Renal cortical epithelial cell (primary cell): ENCODE measurements at places on chromosomes 13 and 19. TPM values are rescaled to one million over a fixed set of nuclear protein-coding genes. Genes with fewer than 3 reads are reported as not detected.

- DNase-seq, result no peak
Observed at GRCh38 chr13:104967836-104968630, 1567.4 kb downstream of the EFNB2 start.

DNA sequence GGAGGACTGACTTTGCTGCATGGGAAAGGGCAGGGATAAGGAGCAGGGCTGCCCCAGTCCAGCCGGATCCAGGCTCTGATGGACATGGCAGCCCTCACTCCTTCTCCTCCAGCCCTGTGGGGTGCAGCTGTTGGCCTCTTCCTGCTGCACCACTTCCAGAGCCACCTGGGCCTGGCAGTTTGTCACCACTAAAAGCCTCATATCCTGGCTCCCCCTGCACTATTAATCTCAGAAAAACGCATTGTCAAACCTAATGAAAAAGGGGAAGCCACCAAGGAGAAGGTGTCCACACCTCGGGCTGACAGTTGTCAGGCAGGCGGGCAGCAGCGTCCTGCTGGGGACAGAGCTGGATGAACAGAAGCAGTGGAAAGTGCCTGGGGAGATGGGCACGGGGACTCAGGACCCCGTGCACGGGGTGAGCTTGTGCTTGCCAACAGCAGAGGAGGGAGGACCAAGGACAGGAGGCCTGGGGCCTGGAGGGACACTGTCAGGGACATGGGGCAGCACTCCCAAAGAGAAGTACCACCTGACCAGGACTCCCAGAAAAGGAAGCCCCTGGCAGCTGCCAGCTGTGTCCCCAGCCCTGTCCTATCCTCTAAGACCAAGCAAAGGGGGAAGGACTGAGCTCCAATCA lies 151.1 kb upstream of the TSHZ3 start:
- no peak for DNase-seq

GRCh38 chr13:91312324-91312723 lies 35.2 kb upstream of the MIR17HG start:
- no peak for DNase-seq

DNA sequence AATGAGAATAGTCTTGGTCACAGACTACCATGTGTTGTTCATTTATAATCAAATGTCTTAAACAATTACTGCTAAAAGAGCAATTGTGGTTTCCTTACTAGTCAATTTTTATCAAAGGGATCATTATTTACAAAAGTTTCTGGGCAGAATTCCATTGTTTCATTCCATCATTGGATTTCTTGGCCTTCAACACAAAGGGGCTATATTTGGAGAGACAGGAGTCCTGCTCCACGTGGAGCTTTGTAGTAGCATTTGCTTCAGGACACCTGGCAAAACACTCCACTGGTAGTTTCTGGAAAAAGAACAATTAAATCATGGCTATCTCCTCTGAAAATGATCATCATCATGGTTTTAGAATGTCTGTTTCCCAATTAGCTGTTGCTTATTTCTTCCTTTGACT lies 22.3 kb upstream of the STARD13 start:
- DNase-seq, result no peak

GRCh38 chr19:49458567-49458903 lies 5.5 kb downstream of the ALDH16A1 start:
- no peak for DNase-seq

- DNase-seq, result no peak
Observed at GRCh38 chr13:76474356-76474755, 411.8 kb downstream of the KCTD12 start.

DNA sequence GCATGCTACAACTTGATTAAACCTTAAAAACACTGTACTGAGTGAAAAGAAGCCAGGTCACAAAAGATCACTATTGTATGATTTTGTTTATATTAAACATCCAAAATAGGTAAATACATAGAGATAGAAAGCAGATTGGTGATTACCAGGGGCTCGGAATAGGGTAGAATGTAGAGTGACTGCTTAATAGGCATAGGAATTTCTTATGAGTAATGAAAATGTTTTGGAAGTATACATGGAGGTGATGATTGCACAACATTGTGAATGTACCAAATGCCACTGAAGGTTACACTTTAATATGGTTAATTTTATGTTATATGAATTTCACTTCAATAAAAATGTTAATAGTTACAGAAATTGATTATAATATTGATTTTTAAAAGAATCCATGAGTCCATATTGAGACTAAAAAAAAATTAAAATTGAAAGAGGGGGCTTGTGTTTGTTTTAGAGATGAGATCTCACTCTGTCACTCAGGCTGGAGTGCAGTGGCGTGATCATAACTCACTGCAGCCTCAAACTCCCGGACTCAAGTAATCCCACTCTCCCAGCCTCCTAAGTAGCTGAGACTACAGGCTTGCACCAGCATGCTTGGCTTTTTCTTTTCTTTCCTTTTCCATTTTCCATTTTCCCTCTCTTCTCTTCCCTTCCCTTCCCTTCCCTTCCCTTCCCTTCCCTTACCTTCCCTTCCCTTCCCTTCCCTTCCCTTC lies 85.1 kb downstream of the FNDC3A start:
- DNase-seq, result peak; percentile 29

- DNase-seq, result no peak
Observed at GRCh38 chr19:19315444-19315843, 4.9 kb downstream of the SUGP1 start.

DNA sequence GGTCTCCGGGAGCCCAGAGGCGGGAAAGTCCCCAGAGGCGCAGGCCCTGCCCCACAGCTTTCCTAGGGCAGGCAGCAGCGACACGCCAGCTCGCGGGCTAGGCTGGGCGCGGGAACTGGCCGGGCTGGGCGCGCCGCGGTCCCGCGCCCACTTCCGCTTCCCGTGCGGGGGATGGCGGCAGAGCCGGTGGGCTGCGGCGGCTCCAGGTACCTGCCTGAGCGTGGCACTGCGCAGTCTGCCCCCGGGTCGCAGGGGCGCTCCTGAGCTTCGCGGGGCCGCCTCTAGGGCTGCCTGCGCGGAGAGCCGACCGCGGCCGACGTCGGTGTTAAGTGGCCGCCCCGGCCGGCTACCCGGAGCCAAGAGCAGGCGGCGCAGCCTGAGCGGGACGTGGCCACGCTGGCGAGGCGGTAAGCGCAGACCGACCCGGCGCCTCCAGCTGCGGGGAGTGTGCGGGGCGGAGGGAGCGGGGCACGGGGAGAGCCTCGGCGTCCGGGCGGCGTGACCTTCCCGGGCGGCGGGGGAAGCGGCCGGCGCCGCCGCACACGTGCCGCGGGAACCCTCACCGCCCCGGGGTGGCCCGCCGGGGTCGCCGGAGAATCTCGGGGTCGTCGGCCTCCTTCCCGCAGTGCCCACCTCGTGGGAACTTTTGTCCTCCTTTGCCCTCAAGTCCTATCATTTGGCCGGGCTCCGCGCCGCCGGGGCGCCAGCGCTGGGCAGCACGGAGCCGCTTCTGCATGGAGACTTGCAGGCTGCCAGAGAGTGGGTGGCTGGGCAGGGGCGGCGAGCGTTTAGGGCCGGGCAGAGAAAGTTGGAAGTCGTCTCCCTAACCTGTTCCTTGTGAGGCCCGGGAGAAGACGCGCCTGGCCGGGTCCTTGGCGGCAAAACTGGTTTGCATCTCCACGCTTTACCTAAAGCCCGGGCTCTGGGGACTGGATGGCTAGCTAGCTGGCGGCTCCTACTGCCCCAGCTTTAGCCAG lies 31.4 kb upstream of the MPHOSPH8 start:
- no peak for DNase-seq

DNA sequence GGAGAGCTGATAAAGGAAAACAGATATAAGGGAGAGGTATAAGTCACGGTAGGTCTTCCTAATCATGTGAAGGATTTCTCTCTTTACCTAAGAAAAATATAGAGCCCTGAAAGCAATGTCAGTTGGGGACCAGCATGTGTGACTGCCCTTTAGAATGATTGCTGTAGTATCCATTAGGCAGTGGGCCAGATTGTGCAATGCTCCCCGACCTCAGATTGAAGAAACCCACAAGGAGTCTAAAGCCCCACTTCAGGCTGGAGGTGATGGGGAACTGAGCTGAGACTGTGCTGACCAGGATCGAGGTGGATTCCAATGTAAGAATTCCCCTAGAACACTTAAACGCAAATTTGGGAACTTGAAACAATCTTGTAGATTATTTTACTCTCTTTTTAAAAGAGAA lies 614.4 kb downstream of the LIG4 start:
- peak; percentile 26 for DNase-seq

DNA sequence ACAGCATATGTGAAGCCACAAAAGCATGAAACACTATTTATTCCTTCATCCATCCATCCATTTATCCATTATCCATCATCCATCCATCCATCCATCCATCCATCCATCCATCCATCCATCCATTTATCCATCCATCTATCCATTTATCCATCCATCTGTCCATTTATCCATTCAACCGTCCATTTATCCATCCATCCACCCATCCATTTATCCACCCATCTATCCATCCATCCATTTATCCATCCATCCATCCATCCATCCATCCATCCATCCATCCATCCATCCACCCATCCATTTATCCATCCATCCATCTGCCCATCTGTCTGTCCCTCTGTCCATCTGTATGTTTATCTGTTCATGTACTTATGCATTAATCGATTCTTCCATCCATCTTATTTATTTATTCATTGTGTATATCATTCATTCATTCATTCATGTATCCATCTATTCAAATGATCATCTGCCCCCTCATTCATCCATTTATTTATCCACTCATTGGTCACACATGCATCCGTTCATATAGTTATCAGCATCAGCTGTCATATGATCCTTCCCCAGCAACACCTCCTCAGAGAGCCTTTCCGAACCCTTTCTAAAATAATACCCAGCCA lies 7.0 kb upstream of the MYH14 start:
- DNase-seq, result no peak

- no peak for DNase-seq
Observed at GRCh38 chr13:27634791-27635190, 13.1 kb downstream of the POLR1D start.

NLRP11 gene
- total RNA-seq, result not detected in 2 replicates

NBEA gene
- total RNA-seq, result 5.9 and 31.2 TPM in 2 replicates
